ENCODE measurements at places on chromosomes 4 and X. TPM values are rescaled to one million over a fixed set of nuclear protein-coding genes. Genes with fewer than 3 reads are reported as not detected.

- no peak overlapping the region for H3K4me3 ChIP-seq
- H3K36me3 ChIP-seq = no peaks in the 10 kb centered on the region
- H3K27ac ChIP-seq = no peak overlapping the region
- DNase-seq = no peak
Observed at GRCh38 chr4:88857588-88857987, 160.0 kb upstream of the NAP1L5 start.

The WNK3 gene
- total RNA-seq = not detected

DNA sequence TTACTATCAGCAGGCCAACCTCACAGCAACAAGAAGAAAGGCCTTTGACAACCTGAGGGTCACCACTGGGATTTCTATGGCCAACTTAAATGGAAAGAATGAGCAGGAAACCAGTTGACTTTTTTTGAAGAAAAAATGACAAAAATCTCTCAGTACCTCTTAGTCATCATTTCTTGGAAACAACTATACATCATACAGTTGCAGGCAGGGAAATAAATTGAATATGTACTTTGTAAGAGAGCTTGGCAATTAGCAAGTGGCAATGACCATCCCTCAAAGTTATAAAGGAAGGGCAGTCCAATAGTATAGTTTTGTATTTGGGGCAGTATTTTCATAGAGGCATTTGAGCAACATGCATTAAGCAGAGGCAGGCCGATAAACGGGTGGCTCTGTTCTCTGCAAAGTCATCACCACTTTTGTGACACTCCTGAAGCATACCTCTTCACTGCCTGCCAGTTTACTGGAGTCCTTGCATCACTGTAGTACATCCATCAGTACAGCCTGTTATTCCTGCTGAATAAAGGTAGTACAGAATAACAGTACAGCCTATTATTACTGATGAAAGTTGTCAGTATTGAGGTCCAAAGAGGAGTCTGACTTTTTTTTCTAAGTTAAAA, 83.3 kb upstream of the AMELX start:
- H3K36me3 ChIP-seq = no peaks in the 10 kb centered on the region
- H3K27ac ChIP-seq = no peak overlapping the region
- H3K27me3 ChIP-seq = no peaks in the 10 kb centered on the region
- DNase-seq = no peak

- H3K27ac ChIP-seq = no peak overlapping the region
- no peaks in the 10 kb centered on the region for H3K36me3 ChIP-seq
- no peaks in the 10 kb centered on the region for H3K27me3 ChIP-seq
Observed at GRCh38 chr4:58119298-58119697, 1009.1 kb upstream of the IGFBP7 start.

The SSX7 gene
- total RNA-seq = not detected

GRCh38 chrX:132834741-132835140, 123.7 kb downstream of the HS6ST2 start:
- H3K4me1 ChIP-seq = no peaks in the 10 kb centered on the region
- H3K4me3 ChIP-seq = no peak overlapping the region
- H3K27me3 ChIP-seq = peaks cover 2% of the 10 kb centered on the region
- DNase-seq = no peak

DNA sequence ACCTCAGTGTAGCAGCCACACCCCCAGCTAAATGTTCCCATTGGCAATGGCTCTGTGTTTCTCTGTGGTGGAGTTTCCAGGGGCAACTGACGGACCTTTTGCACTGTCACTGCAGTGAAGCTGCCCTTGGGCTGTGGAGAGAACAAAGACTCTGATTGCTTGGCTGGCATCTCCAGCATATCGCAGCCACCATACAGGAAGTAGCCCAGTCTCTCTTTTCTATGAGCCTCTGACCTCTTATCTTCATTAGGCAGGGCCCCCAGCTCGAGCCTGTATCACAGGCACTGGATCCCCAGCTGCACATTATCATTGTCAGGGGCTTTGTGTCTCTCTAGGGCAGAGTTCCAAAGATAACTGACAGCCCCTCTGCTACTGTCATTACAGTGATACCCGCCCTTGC, 483.5 kb downstream of the ARAP2 start:
- no peaks in the 10 kb centered on the region for H3K36me3 ChIP-seq
- H3K27ac ChIP-seq = no peak overlapping the region
- no peak overlapping the region for H3K4me3 ChIP-seq
- no peaks in the 10 kb centered on the region for H3K4me1 ChIP-seq
- H3K27me3 ChIP-seq = no peaks in the 10 kb centered on the region

- no peaks in the 10 kb centered on the region for H3K27me3 ChIP-seq
- H3K4me3 ChIP-seq = no peak overlapping the region
- no peaks in the 10 kb centered on the region for H3K36me3 ChIP-seq
- no peak overlapping the region for H3K27ac ChIP-seq
- H3K4me1 ChIP-seq = no peaks in the 10 kb centered on the region
Observed at GRCh38 chrX:115021121-115021520, 3.7 kb upstream of the IL13RA2 start.

- H3K4me3 ChIP-seq = no peak overlapping the region
- no peaks in the 10 kb centered on the region for H3K4me1 ChIP-seq
- DNase-seq = no peak
- no peak overlapping the region for H3K27ac ChIP-seq
Observed at GRCh38 chrX:36640232-36640631, 367.9 kb upstream of the FAM47C start.

The F11 gene
- not detected for total RNA-seq

- DNase-seq = no peak
- no peaks in the 10 kb centered on the region for H3K36me3 ChIP-seq
- peaks cover 13% of the 10 kb centered on the region for H3K4me1 ChIP-seq
- no peak overlapping the region for H3K27ac ChIP-seq
- H3K27me3 ChIP-seq = no peaks in the 10 kb centered on the region
- no peak overlapping the region for H3K4me3 ChIP-seq
Observed at GRCh38 chr4:122577189-122577553, 43.7 kb downstream of the IL21 start.

DNA sequence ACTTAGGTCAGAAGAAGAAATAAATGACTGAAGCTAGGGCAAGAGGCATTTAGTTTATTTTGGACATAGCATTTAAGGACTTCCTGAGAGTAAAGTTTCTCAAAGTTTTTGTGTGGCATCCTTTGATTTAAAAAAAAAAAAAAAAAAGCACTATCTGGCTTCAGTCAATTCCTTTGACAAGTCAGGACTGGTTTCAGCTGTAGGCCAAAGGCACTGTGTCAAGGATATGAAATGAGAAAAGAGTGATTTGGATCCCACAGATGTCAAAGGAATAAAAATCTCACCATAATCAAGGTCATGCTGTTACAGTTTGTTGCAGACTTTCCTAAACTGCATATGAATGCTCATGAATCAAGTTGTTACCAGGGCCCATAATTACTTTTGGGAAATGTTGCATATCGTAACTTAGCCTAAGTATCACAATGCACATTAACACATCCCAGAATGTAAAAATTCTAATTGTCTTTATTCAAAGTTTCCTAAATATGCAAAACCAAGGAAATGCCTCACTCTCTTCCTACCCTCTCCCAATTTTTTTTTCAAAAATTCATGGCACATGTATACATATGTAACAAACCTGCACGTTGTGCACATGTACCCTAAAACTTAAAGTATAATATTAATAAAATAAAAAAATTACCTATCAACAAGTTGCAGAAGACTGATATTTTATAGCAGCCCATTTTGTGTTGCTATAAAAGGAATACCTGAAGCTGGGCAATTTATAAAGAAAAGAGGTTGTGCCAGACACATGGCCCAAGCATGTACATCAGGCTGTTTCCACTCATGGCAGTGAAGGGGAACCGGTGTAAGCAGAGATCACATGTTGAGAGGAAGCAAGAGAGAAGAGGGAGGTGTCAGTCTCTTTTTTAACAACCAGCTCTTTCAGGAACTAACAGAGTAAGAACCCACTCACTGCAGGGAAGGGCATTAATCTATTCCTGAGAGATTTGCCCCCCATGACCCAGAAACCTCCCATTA, 33.7 kb upstream of the ADAMTS3 start:
- no peak for DNase-seq
- H3K36me3 ChIP-seq = no peaks in the 10 kb centered on the region
- H3K27me3 ChIP-seq = no peaks in the 10 kb centered on the region
- no peak overlapping the region for H3K4me3 ChIP-seq
- H3K27ac ChIP-seq = no peak overlapping the region
- no peaks in the 10 kb centered on the region for H3K4me1 ChIP-seq

The NHSL2 gene
- total RNA-seq = 6.7 TPM

The AFM gene
- total RNA-seq = not detected

DNA sequence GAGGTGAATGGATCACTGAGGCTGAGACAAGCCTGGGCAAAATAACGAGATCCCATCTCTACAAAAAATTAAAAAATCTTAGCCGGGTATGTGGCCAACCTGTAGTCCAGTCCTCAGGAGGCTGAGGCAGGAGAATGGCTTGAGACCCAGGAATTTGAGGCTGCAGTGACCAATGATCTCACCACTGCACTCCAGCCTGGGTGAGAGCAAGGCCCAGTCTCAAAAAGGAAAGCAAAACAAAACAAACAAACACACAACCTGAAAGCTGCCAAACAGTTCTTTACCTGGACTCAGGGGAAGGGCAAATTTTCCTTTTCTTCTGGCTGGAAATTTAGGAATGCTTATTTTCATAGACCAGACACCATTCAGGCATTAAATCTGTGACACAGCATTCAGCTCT, 163.1 kb upstream of the FAT1 start:
- no peak overlapping the region for H3K27ac ChIP-seq
- no peaks in the 10 kb centered on the region for H3K36me3 ChIP-seq
- H3K4me3 ChIP-seq = no peak overlapping the region
- DNase-seq = no peak
- no peaks in the 10 kb centered on the region for H3K4me1 ChIP-seq

The FREM3 gene
- 0.25 TPM for total RNA-seq

The CSAG2 gene
- not detected for total RNA-seq

DNA sequence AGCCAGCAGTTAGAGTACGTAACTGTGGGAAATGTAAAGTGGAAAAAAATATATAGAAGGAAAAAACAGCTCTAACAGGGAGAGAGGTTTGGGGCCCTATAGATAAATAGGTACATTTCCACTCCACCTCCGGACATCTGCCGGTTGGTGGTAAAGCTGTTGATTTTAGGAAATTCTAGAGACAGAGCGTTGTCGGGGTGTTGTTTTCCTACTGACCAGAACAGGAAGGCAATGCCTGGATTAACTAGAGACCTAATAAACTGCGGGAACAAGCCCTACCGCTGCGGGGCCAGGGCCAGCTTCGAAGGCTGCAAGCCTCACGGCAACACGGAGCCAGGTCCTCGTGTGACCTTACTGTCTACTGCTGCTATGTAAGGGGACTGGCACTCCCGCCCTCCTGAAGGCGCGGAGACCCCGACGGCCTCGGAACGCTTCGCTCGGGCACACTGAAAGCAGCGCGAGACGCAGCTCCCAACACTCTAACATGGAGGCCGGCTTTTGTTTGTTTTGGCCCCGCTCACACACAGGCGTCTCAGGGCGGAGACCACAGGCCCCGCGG, 702 bp upstream of the CDKN2AIP start:
- H3K36me3 ChIP-seq = peaks cover 24% of the 10 kb centered on the region
- peak overlapping the region; percentile 84 for H3K4me3 ChIP-seq
- peaks cover 47% of the 10 kb centered on the region for H3K4me1 ChIP-seq
- no peak for DNase-seq
- no peaks in the 10 kb centered on the region for H3K27me3 ChIP-seq

DNA sequence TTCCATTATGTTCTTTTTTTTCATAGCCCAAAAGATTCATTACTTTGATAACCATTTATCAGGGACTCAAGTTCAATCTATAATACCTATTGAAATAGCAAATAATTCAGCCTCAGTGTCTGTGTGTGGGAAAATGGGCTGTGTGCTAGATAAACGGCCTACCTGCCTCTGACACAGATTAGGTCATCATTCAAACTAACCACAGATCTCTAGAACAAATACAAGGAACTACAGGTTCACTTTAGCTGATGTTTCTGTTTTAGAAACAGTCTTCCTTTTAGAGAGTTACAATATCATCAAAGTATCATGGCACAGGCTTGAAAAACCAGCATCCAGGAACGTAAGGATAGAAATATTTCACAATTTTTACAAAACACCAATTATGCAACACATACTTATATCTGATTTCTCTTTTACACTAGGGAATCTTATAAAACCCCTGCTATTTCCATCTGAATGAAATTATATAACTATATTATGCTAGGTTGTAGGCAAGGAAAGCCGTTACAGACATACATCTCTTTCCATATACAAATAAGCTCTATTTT, 56.6 kb upstream of the MAB21L2 start:
- H3K4me3 ChIP-seq = no peak overlapping the region
- no peak for DNase-seq
- no peaks in the 10 kb centered on the region for H3K36me3 ChIP-seq
- no peak overlapping the region for H3K27ac ChIP-seq
- H3K27me3 ChIP-seq = no peaks in the 10 kb centered on the region
- no peaks in the 10 kb centered on the region for H3K4me1 ChIP-seq

GRCh38 chrX:109843963-109844751, 111.1 kb upstream of the ACSL4 start:
- no peaks in the 10 kb centered on the region for H3K36me3 ChIP-seq
- DNase-seq = no peak
- no peak overlapping the region for H3K27ac ChIP-seq
- no peak overlapping the region for H3K4me3 ChIP-seq

The ENPEP gene
- 0.25 TPM for total RNA-seq

DNA sequence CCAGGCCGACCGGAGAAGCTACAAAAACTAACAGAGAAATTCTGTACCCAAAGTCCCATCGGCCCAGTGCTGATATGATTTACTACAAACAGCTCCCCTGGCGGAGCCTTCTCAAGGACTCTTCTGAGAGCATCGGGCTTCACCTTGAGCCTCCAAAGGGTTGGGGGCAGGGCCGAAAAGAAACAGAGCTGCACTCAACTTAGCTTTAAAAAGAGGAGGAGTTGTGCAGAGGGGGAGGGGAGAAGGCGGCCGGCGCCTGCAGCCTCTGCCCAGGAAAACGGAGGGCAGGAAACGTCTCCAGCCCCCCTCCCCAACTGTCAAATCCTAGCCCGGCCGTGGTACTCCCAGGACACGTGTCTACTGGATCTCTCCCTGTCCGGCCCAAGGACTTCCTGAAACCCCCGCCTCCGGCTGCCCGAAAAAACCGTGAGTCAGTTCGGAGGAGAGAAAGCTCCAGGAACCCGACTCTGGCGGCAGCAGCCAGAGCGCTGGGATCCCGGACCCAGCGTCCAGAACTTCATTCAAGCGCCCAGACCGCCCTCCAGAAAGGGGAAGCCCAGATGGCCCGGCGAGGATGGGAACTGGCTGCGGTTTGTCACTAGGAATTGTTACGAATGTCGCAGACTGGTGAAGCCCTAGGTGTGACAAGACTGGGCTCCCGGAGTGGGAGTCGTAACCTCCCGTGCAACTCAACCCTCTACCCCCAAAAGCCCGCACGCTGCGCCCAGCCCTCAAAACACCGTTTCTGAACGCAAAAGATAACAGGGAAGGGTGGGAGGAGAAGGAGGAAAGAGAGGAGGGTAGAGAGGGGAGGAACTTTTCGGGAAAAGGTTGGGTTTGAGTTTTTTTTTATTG, 973 bp downstream of the ADAMTS3 start:
- no peak overlapping the region for H3K4me3 ChIP-seq
- peak; percentile 5 for DNase-seq
- no peaks in the 10 kb centered on the region for H3K36me3 ChIP-seq
- H3K4me1 ChIP-seq = no peaks in the 10 kb centered on the region
- no peak overlapping the region for H3K27ac ChIP-seq
- H3K27me3 ChIP-seq = peaks cover 17% of the 10 kb centered on the region

The HS3ST1 gene
- not detected for total RNA-seq

Measured in CD4-positive, CD25-positive, alpha-beta regulatory T cell (primary cell).